ENCODE measurements at places on chromosomes 7 and 10. TPM values are rescaled to one million over a fixed set of nuclear protein-coding genes. Genes with fewer than 3 reads are reported as not detected.

The UMAD1 gene
- polyA plus RNA-seq, result 9.3 TPM

DNA sequence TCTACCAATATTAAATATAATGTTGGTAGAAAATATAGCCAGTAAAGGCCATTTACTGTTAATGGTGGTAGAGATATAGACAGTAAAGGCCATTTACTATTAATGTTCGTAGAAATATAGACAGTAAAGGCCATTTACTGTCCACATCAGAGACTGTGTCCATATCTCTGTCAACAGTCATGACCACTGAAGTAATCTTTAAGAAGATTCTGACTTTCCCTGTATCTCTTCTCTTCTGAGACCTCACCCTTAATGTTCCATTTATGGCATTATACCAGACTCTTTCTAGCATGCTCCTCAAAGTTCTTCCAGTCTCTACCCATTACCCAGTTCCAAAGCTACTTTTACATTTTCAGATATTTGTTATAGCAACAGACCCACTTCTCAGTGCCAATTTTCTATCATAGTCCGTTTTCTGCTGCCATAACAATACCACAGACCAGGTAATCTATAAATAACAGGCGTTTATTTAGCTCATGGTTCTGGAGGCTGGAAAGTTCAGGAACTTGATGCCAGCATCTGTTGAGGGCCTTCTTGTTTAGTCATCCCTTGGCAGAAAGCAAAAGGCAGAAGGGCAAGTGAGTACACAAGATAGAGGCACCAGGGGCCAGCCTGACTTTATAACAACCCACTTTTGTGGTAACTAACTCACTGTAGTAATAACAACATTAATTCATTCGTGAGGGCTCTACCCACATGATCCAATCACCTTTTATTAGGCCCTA lies 7.9 kb upstream of the NUDCD3 start:
- DNase-seq, result no peak

DNA sequence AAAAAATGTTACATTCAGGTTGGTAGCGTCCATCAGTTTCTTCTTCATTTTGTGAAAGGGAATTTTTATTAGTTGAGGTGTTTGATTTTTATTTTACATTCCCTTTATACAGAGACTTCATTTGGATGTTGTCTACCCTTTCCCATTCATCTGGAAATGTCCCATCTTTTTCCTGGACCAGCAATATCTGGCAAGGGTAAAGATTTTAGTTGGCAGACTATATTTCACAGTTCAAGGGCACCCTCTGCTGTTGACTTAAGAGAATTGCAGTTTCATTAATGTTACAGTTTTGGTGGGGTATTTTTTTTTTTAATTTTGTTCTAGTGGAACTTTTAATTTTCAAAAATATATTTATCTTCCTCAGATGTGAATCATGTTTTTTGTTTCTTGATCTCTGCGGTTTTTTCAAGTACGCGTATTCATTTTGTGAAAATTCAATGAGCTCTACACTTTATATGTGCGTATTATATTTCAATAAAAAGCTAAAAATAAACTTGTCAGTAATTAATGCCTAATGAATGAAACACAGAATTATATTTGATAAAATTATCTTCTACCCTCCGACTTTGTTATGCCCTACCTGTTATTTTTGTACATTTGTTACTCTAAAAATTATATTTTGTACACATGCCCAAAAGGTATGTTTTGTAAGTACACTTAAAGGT lies 97.9 kb upstream of the KLF14 start:
- DNase-seq, result no peak

DNA sequence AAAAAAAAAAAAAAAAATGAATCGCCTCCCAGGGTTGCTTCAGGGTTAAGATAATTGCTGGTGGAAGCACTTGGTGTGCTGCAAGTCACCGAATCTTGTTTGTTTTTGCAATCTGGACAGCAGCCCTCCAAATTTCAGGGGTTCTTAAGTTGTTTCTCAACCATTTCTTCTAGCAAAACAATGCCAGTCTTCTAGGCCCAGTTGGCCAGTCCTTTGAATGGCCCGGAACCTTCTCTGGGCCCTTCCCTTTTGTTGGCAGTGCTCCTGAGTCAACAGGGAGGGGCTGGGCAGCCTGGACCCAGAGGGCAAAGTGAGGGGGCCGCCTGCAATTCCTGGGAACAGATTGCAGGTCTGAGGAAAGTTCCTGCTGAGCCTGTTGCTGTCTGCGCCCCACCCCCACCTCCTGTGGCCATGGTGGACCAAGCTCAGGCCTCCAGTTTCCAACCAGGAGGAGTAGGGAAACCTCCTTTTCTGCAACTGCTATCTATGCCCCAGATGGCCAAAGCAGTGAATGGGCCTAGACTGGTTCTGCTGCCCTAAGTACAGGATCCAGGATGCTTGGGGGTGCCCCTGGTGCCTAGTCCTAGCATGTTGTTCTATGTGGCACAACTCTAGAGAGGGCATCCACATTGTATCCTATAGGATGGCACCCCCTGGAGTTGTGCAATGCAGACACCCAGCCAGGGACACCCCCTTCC lies 31.4 kb upstream of the PDCD4 start:
- no peak for DNase-seq

- DNase-seq, result no peak
Observed at GRCh38 chr7:77738871-77739270, 42.6 kb downstream of the RSBN1L start.
